ENCODE measurements at places on chromosomes 4 and X.

GRCh38 chr4:7938266-7938608 is 1.4 kb downstream of the AFAP1 start:
- DNase-seq, result no peak

GRCh38 chrX:25600776-25601175 is 537.4 kb upstream of the MAGEB18 start:
- no peak for DNase-seq

- DNase-seq, result no peak
These were observed 58.7 kb downstream of the LEF1 start for GRCh38 chr4:108109997-108110416.

GRCh38 chr4:146343199-146343598 is 128.9 kb downstream of the REELD1 start:
- DNase-seq, result no peak

GRCh38 chr4:161419822-161420221 is 744.0 kb downstream of the FSTL5 start:
- no peak for DNase-seq

- DNase-seq, result no peak
These were observed 375.4 kb downstream of the ZNF674 start for GRCh38 chrX:46169808-46170207.

DNA sequence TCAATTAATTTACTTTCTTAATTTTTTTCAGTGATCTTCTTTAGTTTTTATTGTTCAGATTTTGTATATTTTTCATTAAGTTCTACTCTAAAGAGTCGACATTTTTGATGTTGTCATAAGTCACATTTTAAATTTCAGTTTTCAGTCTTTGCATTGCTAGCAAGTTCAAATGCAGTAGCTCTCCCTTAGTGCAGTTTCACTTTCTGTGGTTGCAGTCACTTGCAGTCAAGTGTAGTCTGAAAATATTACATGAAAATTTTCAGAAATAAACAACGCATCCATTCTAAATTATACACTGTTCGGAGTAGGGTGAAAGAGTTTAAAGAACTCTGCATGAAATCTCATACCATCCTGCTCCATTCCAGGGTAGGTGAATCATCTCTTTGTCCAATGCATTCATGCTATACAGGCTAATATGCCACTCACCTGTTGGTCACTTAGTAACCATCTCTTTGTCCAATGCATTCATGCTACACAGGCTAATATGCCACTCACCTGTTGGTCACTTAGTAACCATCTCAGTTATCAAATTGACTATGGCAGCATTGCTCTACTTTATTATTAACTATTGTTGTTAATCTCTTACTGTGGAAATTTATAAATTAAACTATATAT is 356.9 kb downstream of the STPG2 start:
- DNase-seq, result no peak

DNA sequence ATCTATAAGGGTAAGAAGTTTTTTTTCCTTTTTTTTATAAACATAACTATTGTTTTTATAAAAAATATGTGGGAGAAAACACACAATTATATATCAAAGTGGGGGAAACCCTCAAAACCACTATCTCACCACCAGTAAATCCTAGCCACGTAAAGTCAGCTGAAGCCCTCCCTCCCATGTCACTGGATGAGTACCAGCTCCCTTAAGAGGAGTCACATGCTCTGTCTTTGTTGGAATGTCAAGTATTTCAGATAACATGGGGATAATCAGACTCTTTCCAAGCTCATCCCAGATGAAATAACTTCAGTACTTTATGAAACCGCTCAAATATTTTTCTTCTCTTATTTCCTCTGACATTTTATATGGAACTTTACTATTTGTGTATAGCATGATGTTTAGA is 2.4 kb downstream of the MYOZ2 start:
- no peak for DNase-seq

DNA sequence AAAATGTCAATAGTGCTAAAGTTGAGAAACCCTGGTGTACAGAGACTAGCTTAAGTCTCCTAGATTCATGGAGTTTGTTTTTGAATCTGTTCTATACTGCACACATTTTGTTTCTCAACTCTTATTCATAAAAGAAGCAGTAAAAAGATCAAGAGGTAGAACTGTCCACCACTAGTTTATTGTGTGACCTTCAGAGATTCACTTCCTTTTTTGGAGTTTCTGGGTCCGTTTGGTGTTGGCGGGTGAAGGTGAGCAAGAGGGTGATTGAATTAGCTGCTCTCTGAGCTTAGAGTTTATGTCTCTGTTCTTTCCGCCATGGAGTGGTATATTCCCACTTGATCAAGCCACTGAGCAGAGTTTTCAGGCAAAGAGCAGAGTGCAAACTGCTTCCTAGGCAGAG is 21.4 kb upstream of the PLAC1 start:
- no peak for DNase-seq

GRCh38 chrX:112738347-112739033 is 58.8 kb upstream of the LHFPL1 start:
- no peak for DNase-seq

DNA sequence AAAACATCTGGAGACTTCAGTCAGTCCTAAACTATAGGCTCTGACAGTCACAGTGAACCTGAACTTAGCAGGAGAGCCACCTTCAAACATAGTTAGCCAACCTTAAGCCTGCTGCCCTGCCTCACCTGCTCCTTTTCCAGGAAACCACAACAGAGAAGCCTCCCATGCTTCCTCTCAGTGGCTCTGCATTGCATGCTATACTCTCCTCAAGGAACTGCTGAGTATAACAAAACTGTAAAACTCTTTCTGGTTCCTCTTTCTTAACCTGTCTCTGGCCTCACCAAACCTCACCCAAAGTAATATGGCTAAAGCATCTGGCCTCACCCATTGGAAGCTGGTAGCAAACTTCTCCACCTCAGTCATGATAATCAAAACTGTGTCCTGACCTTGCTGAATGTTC is 122.1 kb downstream of the ANKRD50 start:
- no peak for DNase-seq

DNA sequence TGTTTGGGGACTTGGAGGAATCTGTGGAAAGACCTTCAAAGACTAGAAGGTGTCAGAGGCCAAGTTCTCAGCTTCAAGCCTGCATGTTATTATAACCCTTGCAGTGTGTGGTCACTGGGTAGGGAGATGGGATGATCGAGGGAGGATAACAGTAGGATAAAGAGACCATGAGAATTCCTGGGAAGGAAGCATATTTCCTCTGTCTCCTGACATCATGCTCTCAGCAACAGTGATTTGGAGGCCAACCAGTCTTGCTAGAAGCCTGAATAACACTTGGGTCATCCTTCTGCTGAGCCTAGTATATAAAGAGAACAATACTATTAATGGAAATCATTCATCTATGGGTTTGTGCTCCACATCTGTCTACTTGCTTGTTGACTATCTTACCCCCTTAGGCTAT is 40.9 kb upstream of the ANXA3 start:
- no peak for DNase-seq

DNA sequence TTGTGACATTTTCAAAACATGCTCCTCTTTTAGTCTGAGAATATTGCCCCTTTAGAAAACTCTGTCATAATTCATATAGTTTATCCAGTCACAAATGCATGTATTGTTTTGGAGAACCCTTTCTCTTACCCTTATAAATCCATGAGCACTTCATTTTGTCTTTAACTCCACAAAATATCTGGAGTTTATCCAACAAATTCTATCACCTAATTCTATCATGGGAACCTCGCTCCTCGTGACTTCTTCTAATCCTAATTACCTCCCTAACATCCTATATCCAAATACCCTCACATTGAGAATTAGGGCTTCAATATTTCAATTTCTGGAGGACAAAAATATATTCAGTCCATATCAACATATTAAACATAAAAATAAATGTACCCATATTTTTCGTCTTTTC is 1565.9 kb downstream of the ARAP2 start:
- no peak for DNase-seq

DNA sequence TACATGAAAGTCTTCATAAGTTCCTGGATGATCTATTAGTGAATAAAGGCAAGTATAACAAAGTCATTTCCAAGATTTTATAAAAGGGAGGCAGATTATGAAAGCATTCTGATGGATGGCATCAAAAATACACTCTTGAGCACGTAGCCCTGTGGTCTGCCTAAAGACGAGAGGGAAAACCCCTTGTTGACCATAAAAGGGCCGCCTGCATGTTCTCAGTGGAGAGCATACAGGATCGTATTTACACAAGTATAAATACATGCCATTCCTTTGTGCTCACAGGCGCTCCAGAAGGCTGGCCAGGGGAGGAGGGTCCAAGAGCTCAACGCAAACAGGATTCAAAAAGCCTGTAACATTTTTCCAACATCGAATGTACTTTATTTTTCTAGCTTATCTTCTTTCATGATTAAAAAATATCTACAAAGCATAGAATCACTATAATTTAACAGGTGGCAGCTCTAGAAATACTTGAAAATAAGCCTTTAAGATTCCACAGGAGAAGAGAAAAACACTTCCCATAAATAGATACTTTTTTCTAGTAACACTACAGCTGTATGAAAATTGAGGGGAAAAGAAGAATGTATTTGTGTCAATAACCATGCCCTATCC is 29.6 kb downstream of the PDGFC start:
- no peak for DNase-seq

DNA sequence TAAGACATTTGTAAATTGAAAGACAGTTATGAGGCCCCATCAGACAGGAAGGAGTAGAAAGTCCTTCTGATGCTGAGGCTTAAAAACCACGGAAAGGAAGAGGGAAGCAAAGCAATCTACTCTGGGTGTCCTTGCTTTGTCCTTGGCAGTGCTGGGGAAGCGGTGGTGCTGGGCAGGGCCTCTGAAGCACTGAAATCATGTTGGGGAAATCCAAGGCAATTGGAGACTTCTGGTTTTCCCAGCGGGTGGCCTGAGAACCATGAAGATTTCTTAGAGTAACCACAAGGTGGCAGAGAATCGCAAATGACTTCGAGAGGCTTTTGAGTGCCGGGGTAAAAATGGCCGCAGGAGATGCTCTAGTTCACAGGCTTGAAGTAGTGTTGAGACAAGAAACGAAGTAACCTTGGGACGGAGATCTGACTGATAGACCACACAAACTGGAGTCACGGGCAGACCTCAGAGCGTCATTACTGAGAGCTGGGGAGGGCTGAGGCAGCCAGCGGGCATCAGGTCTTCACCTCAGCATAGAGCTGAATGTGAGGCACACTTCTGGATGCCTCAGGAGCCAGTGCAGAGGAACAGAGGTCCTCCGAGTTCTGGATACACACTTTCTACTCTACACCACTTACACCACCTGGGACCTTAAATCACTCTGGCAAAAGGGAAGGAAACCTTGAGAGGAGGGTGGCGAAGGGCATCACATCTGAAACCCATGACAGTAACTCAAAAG is 130.7 kb upstream of the GPRIN3 start:
- no peak for DNase-seq

DNA sequence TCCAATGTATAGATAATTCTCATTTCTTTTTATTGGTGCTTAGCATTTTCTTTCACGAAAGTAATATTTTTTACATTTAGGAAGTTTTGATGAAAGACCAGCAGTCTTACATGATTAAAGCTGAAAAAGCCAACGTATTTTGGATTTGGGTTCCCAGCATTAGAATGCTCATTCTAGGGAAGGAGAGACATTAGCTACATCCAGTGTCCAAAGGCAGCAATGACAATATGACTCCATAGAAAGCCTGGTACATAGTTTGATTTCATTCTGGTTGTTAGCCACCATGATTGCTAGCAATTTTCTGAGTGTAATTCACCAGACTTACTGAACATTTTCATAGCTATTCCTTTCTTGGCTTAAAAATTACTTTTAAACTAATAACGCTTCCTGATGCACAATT is 1397.5 kb downstream of the PCDH7 start:
- no peak for DNase-seq

DNA sequence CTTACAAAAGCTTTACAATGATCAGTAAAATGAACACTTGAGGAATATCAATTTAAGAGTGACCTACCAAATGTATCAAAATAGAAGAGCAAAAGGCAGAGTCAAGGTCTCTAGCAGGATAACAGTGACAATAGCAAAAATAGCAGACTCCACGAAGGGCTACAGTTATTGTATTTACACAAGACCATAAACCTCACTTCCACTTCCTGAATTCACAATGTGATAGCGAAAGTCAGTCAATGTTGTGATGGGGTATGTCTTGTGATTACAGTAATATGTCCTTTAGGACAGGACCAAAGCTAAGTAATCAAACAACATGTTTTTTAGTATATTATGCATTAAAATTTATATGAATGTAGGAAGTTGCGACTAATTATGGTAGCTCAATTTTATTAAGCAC is 139.6 kb downstream of the IQCM start:
- no peak for DNase-seq

- no peak for DNase-seq
These were observed 53.8 kb downstream of the VSIG4 start for GRCh38 chrX:65985922-65986588.

DNA sequence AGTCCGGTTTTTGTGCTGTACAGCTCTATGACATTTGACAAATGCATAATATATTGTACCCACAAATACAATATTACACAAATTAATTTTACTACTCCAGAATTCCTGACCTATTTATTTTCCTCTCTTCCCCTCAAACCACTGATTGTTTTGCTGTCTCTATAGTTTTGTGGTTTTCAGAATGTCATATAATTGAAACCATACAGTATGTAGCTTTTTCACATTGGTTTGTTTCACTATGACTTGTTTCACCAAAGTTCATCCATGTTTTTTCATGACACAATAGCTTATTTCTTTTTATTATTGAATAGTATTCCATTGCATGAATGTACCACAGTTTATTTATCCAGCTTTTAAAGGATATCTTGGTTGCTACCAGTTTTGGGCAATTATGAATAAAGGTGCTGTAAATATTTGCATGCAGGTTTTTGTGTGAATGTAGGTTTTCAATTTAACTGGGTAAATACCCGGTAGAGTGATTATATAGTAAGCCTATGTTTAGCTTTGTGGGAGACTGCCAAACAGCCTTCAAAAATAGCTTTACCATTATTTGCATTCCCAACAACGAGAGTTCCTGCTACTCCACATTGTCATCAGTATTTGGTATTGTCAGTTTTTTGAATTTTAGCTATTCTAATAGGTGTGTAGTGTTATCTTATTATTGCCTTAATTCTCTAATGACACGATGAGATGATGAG is 25.9 kb downstream of the RNF175 start:
- no peak for DNase-seq

DNA sequence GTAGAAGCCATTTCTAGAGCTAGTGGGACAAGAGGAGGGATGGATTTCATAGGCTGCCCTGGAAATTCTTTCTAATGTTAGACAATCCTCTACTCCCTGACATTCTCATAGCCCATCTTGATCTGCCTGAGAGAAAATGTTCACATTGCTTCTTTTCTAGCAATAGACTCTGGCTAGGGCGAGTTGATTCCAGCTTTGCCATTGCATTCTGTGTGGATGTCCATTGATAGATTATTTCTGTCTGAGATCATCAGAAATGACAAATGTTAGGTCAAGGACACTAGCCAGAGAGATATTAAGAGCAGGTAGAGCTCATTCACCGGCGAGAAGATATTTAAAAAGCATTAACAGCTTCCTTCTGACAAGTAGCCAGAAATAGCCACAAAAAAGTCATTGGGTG is 184.7 kb downstream of the LDB2 start:
- DNase-seq, result no peak

DNA sequence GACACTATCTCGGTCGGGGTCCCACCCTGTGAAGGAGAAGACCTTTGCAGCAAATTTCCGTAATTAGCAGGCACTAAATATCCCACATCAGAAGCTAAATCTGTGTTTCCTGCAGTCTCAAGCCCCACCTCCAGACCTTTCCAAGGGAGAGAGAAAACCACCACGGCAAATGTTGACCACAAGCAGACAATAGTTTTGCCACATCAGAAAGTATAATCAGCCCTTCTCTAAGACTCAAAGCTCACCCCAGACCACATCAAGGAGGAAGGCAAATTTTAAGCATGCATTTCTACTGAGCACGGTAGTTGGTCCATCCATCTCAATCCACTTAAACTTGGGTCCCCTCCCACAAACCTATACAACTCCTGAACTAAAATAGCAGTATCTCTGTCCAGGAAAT is 398.5 kb downstream of the GPM6A start:
- no peak for DNase-seq
